ENCODE measurements at places on chromosomes 16 and 17.

DNA sequence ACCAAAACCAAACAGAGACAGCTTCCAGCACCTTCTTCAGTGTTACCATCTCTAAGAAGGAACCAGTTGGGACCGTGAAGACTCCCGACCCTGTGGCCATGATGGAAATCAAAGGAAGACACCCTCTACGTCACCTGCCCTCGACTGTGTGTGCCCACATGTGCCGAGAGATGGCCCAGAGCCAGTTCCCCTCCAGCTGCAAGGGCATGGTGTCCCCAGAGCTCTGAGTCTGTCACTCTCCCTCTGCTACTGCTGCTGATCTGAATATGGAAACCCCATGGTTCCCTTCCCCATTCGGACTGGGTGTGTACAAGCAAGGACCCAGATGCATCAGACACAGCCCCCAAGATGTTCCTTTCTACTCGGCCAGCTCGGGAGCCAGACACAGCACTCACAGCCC, 76.4 kb downstream of the SOCS1 start:
- no peak for DNase-seq

DNA sequence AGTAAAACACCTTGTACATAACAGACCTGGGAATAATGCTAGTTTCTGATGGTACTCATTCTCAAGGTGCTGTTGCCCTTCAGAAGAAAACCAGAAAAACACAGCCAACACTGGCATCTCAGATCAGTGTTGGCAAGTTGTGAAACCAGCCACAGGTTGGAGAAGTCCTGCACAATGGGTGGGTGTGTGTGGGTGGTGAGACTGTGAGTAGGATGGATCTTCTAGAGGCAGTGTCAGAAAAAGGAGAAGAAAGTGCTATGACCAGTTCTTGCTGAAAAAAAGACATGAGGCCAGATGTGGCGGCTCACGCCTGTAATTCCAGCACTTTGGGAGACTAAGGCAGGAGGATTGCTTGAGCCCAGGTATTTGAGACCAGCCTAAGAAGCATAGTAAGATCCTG, 35.2 kb upstream of the SMIM36 start:
- DNase-seq, result no peak

DNA sequence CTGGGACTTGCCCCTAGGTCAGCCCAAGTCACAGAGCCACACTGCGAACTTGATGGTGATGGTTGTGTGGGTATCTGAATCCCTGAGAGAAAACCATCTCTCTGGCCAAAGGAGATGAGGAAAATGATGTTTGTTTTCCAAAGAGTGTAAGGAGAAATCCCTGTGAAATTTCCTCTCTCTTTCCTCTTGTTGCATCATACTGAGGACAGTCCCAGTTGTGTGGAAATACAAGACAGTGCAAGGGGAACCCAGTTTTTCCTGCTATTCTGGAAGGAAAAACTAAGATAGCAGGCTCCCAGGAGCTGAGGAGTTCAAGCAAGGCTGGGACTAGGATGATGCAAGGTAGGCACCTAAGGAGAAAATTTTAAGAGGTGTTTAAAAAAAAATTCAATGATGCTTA, 86.8 kb upstream of the TOM1L1 start:
- no peak for DNase-seq

DNA sequence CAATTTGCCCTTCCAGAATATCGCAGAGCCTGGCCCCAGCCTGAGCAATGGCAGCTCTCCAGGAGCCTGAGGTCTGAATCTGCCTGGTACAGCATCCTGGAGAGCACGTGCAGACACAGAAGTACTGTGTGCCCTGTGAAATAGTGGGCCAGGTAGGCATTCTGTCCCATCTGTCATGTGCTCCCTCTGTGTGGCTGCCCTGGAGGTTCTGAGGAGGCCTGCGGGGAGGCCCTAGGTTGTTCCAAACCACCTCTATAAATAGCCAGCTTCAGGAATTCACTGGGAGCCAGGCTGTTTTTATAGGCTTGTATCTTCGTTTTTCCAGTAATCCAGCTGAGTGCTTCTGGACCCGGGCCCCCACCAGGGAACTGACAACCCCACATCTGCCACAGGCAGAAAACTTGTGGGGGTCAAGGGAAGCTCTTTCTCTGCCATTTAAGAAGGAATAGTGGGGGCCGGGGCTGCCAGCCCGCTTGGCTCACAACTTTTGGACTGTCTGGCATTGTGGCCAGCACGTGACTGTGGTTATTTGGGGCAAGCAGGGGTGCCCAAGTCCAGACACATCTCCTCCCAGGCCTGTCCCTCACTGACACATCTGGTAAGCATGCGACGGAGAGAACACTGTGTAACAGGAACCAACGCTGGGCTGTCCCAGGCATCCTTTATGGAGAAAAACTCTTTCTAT, 356.3 kb upstream of the TNRC6C start:
- no peak for DNase-seq

GRCh38 chr17:17372856-17373520, 69.8 kb downstream of the NT5M start:
- no peak for DNase-seq

- no peak for DNase-seq
Measured at GRCh38 chr16:59864981-59865666, 1131.0 kb upstream of the GOT2 start.

DNA sequence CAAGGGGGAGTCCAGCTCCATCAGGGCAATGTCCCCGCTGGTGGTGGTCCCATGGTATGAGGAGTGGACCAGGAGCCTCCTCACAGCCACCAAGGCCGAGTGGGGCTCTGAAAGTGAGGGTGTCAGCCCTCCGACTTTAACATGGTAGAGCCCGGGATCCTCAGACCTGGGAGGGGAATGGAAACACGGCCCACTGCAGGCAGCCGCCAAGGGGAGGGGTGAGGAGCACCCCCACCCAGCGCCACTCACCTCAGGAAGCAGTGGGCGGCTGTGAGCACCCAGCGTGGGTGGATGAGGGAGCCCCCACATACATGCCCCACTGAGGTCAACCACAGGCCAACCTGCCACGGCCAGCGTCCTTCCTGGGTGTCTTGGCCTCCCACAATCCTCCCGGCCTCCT, 10.8 kb downstream of the ZG16B start:
- DNase-seq, result no peak

DNA sequence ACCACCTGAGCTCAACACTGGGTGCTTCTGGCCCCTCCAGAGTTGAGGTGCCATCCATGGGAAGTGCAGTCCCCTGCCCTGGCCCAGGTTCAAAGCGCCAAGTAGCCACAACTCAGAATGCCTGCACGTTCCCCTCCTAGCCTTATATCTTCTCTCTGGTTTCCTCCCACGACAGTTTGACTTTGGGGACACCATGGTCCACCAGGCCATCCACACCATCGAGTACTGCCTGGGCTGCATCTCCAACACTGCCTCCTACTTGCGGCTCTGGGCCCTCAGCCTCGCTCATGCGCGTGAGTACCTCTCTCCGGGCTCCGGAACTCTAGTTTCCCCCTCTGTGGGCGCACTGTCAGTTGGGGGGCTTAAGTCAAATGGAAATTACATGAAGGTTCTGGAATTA, 22.4 kb upstream of the NAGLU start:
- no peak for DNase-seq

- no peak for DNase-seq
Measured at GRCh38 chr17:82298538-82299421, 18.6 kb downstream of the CD7 start.

- no peak for DNase-seq
Measured at GRCh38 chr16:73433731-73434307, 385.9 kb upstream of the ZFHX3 start.

DNA sequence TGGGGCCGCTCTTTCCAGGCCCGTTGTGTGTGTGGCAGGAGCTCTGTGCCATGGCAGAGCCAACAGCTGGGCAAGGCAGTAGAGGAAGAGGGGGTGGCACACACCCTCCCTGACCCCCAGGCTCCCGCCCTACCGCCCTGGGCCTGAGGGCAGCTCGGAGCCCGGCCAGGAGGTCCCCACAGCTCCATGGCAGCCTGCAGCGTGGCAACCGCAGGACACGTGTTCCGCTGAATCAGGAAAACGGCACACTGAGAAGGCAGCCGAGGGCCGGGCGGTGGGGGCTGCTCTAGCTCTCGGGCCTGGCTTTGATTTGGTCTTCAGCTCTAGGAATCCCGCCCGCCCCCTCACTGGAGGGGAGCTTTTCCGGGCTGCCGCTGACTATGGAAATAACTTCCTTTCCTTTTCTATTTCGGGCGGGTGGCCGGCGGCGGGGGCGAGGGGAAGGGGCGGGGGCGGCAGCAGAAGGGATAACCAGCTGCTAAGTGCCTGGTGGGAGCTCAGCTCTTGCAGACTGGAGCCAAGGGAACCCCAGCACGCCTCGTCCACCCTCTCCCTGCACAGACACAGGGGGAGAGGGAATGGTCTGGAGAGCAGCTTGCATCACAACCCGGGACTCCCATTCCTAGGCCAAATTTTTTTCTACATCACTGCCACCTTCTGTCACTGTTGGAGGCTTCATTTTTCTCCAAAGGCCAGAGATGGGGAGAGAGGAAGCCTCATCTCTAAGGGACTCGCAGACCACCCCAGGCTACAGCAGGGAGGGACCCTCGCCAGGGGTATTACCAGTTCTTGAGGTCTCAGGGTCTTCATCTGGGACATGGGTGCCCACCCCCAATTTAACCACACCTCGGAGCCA, 24.8 kb upstream of the MRPS23 start:
- DNase-seq, result peak; percentile 71

DNA sequence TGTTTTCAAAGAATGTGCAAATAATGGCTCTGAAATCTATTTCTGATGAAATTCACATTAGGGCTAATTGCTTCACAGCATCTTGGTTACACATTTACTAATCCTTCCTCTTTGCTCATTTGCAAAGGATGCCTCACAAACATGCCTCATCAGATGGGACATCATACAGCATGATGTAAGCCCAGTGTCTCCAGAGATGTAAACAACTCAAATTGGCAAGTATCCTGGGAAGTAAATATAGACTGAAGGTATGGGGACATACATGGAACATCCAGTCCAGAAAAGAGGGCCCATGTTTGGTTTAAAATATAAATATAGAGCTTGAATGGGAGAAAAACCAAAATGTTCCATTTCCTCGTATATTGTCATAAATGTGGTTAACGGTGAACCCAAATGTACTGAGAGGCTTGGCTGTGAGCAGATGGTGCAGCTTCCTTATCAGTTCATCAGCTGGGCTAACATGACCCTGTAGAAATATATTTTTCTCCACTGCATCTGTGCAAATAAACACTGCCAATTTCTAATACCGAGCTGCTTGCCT, 142.9 kb upstream of the NUDT7 start:
- no peak for DNase-seq

DNA sequence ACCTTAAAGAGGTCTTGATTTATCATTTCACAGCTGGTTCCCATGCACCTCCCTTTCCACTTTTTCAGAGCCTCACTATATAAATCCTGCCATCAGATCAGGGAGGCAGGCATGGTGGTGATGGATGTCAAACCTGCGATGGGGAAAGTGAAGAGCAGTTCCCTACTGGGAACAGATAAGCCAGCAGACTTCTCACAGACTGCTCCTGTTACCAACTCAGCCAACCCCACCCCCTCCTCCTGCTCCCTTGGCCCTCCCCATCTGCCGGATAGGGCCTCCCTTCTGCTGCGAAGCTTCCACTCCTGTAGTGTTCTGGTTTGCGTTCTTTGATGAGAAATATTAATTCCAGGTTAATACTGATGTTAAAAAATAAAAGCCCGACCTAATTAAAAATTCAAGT, 232.1 kb downstream of the STX8 start:
- DNase-seq, result peak; percentile 0

DNA sequence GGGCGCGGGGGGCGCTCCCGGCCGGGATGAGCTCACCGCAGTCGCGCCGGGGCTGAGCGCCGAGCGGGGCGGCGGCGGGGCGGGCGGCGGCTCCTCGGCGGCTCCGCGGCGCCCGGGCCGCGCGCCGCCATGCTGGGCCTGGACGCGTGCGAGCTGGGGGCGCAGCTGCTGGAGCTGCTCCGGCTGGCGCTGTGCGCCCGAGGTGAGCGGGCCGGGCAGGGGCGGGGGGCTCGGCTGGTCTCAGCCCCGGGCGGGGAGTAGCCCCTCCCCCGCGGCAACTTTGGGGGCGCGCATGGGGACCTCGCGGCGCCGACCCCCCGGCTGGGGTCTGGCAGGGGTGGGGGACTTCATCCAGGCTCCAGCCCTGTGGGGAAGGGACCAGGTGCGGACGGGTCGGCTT, at the start of gene ARHGDIG:
Gene ARHGDIG, plus strand, starts transcription at position 40 of the 400 bp plus-strand sequence. Its CDS starts 90 bp downstream, at position 130.
- DNase-seq, result no peak

- DNase-seq, result no peak
Measured at GRCh38 chr17:79064026-79064425, 10.6 kb upstream of the ENGASE start.

- DNase-seq, result no peak
Measured at GRCh38 chr17:44438636-44439035, 49.2 kb upstream of the ITGA2B start.

- no peak for DNase-seq
Measured at GRCh38 chr16:11507991-11508390, 78.7 kb downstream of the LITAF start.

DNA sequence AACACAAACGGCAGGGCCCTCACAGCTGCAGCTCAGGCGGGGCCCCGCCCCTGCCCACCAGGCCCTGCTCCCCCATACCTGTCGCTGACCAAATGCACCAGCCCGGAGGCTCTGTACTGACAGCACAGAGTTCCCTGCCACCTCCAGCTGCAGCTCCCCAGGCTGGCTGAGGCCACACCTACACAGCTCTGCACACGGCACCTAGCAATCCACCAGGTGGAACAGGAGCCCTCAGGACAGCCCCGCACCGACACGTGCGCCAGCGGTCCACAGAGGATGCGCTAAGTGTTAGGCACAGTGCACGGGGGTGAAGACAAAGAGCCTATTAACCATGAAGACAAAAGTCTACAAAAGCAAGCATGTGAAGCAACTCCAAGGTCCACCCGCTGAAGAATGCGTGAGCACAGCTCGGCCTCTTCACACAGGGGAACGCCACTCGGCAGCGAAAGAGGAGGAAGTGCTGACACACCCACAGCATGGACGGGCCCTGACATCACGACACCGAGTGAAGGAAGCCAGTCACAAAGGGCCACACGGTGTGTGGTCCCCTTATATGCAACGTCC, 5.4 kb downstream of the ZCCHC14 start:
- DNase-seq, result no peak

GRCh38 chr17:2170023-2170422, 115.1 kb downstream of the HIC1 start:
- DNase-seq, result no peak

DNA sequence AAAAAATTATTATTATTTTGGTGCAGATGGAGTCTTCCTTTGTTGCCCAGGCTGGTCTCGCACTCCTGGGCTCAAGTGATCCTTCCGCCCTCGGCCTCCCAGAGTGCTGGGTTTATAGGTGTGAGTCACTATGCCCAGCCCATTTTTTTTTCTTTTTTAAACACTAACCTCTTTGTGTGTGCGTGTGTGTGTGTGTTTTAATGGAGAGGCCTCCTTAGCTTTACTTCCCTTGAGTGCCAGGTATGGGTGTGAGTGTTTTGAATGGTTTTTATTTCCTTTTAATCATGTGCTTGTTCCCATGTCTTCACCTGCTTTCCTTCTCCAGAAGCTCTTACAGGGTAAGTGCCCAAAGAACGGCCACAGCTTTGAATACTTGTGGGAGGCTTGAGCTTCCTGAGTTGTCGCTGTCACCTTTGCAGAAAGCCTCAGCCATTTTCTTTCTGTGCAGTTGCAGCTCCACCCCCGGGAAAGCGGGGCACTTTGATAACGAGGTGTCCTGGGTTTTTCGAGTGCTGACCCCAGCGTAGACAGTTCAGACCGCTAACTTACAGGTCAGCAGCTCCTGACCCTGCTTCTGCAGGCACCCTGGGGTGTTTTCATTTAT, 22.6 kb downstream of the AKAP1 start:
- DNase-seq, result no peak

- DNase-seq, result no peak
Measured at GRCh38 chr17:17682293-17682736, 1.1 kb downstream of the RAI1 start.

All from C1 segment of cervical spinal cord (tissue), 14 donors.